ENCODE measurements at places on chromosomes 16 and 17. TPM values are rescaled to one million over a fixed set of nuclear protein-coding genes. Genes with fewer than 3 reads are reported as not detected.

SLC35G6 gene
- total RNA-seq = not detected

BCL6B gene
- total RNA-seq = not detected

GEMIN4 gene
- total RNA-seq = 23.0 TPM

CTU2 gene
- 17.8 TPM for total RNA-seq

CD300LD gene
- total RNA-seq = not detected

BRIP1 gene
- total RNA-seq = 17.0 TPM

TMEM204 gene
- total RNA-seq = not detected

TPSAB1 gene
- not detected for total RNA-seq

THOC6 gene
- total RNA-seq = 18.0 TPM

C17orf78 gene
- total RNA-seq = not detected

GRCh38 chr17:75109407-75110233 is at the start of gene ARMC7:
Gene ARMC7, plus strand, starts transcription at chr17:75109969. Its CDS starts 320 bp downstream, at chr17:75110289.
- peak; percentile 72 for DNase-seq

- DNase-seq = no peak
Measured at GRCh38 chr16:21619765-21620425, 20.5 kb downstream of the METTL9 start.

DNA sequence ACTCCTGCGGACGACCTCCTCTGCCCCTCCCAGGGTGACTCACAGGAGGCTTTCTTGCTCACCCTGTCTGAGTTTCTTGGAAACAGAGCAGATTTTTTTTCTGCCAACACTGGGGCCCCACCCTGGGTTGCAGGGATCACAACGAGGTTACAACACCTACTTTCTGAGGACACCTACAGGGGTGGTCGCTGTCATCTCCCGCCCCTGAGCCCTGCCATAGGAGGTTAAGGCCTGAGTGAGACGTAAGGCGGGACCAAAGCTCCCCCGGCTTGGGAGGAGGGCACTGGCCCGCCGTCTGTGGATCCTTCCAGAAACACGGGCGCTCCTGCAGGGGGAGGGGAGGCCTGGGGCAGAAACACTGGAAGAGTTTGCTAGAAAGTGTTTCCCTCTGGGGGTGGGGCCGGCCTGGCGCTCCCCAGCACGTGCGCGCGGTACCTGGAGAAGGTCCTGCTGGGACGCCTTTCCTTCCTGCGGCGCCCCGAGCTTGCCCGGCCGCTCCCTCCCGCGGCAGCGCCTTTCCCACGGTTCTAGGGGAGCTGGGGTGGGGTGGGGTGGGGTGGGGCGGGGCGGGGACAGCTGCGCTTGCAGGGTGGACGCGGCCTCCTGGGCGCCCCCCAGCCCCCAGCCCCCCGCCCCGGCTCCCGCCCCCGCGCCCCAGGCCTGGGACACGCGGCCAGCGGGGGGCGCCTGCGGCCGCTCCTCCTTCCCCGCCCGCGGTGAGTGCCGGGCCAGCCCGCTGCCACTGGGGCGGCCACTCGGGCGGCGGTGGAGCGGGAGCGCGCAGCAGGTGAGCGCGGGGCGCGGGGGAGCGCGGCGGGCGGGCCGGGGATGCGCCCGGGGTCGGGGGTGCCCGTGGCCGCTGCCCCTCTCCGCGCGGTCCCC is 20.7 kb upstream of the ADCY7 start:
- peak; percentile 36 for DNase-seq

DNA sequence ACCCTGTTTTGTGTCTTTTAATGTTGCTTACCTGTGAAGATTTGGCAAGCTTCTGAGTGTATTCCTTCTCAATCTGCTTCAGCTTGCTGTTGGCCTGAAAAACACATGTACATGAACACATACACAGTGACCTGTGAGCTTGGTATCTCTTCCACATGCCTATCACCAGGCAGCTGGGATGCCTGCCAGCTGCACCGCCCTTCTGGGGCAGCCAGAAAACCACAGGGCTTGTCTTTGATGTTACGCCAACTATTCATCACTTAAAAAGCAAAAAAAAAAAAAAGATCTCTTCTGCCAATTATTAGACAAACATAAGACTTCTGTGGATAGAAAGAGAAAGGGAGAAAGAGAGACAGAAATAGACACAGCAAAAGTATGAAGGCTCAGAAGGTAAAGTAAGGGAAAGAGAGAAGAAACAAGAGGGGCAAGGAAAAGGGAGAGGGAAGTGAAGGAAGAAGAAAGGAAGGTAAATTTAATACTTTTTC is 189.2 kb upstream of the AXIN2 start:
- DNase-seq = peak; percentile 96

DNA sequence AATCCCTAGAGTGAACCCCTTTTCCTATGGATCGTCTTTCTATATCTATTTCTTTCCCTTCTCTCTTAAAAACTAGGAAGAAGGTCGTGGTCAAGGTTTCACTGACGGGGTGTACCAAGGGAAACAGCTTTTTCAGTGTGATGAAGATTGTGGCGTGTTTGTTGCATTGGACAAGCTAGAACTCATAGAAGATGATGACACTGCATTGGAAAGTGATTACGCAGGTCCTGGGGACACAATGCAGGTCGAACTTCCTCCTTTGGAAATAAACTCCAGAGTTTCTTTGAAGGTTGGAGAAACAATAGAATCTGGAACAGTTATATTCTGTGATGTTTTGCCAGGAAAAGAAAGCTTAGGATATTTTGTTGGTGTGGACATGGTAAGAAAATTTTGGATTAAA is 9.6 kb downstream of the CYLD start:
- DNase-seq = no peak

DNA sequence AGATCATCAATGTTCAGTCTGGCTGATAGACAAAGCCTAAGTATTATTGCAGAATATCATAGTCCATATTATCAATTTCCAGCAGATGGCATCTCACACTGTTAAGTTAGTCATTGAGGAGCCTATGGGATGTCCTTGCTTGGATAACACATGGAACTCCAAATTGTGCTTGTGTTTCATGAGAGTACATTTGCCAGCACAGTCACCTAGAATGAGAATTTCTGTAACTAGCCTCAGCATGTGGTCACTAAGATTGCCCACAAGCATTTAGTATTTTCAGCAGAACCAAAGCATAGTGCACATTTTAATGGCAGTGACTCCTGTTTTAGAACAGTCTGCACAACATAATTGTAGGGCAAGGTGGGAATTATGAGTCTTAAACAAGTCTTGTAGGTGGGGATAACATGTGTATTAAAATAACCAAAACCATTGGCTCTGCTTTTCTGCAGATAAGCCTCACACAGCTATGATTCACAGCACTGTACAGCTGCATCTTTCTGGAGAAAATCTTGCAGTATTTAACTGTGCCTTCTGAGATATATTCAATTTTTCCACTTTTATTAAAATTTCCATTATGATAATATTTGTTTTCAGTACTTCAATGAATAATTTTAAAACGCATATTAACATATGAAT is 882.8 kb upstream of the SOX9 start:
- peak; percentile 71 for DNase-seq

GRCh38 chr16:88118376-88118775 is 167.1 kb downstream of the BANP start:
- no peak for DNase-seq

DNA sequence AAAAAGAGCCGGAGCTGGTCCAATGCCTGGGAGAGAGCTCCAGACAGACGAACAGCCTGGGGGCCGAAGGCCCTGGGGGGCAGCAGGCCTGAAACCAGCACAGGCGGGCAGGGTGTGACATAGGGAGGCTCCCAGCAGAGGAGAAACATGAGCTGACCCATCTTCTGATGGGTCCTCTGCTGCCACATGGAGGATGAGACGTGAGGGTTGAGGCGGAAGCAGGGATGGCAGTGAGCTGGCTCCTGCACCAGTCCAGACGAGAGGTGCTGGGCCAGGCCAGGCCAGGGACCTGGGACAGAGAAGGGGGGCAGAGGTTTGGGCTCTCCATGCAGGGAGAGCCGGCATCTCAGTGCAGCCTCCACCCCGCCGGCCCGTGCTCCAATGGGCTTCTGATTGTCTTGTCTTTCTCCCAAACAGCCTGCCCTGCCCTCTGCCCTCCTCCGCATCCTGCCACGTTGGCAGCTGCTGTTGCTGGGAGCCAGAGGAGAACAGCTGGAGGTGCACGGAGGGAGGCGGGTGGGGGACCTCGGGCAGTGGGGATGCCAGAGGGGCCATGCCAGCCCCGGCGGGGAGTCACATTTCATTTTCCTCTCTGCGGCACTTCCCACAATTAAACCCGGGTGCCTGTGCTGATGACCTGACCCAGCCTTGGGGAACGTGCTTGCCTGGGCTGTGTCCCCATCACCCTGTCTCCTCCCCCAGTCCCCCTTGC is 139.1 kb upstream of the GSE1 start:
- peak; percentile 83 for DNase-seq

DNA sequence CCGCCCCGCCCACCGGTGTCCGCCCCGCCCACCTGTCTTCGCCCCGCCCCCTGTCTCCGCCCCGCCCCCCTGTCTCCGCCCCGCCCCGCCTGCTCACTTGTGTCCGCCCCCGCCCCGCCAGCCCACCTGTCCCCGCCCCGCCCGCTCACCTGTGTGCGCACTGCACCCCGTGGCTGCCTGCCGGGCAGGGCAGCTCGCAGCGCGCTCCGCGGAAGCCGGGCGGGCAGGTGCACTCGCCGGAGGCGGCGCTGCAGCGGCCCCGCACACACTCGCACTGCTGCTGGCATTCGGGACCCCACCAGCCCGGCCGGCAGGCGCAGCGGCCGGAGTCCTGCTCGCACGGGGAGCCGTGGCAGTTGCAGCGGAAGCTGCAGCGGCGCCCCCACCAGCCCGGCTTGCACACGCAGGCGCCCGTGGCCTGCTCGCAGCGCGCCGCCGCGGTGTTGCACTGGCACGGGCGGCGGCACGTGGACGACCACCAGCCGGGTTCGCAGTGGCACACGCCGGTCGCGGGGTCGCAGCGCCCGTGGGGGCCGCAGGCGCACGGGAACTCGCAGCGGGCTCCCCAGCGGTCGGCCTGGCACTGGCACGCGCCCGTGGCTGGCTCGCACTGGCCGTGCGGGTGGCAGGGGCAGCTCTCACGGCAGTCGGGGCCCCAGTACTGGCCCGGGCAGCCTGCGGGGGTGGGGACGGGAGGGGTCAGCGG is 2.1 kb downstream of the SCARF1 start:
- DNase-seq = no peak

DNA sequence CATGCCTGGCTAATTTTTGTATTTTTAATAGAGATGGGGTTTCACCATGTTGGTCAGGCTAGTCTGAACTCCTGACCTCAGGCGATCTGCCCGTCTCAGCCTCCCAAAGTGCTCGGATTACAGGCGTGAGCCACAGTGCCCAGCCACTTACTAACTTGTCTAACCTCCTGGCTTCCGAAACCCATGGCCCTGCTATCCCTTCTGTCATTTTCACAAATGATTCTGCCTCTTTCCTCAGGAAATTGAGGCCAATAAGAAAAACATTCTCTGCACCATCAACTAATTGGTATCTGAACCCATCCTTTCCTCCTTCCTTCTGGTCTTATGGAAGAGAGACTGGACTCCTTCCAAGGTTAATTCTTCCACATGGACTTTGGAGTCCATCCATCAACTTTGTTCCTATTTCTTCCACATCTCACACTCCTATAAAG is 27.9 kb upstream of the TNRC6A start:
- peak; percentile 62 for DNase-seq

- peak; percentile 100 for DNase-seq
Measured at GRCh38 chr16:4915226-4915761, 21.7 kb downstream of the PPL start.

DNA sequence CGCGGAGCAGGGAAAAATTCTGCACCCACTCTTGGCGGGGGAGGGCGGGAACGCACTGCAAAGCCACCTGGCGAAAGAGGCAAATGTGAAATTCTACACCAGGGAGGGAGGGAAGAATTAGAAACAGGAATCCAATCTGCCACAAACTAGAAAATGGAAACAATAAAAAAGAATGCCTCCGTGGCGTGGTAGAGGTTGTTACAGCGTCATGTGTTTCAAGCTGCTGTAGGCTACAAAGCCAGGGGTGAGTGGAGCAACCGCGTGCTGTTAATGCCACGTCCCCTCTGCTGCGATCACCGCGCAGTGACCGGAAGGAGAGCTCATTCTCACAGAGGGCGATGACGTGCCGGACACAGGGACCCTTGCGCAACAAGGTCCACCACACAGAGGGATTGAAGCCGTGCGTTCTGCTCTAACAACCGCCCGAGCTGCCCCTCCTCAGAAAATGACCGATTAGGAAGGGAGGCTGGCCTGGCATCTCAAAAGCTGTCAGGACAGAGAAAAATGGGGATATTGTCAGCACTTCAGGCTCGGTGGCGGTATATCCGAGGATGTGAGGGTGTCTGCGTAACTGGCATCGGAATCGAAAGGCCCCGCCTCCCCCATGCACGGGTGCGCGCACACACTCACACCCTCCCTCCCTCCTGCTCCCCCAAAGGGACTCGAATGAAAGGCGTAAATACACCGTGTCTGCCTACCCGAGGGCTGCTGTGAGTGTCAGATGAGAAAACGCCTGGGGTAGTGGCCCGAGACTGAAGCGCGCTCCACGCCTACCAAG is 70.8 kb upstream of the TNRC6C start:
- DNase-seq = peak; percentile 48

DNA sequence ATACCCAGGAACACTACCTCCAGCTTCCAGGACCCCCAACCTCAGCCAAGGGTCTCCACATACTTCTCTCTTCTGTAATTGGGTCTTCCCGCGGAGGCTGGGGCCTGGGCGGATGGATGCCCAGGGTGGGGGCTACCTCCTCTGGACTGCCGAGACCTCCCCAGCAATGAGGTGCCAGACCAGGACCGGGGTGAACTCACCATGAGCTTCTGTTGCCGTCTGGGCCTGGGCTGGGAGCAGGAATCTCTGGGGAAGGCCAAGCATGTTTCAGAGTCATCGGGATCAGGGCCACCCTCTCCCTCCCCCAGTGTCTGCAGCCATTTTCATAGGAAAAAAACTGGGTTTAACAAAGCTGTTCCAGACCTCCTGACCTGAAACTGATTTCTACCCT is 10.3 kb upstream of the BAHCC1 start:
- DNase-seq = no peak

DNA sequence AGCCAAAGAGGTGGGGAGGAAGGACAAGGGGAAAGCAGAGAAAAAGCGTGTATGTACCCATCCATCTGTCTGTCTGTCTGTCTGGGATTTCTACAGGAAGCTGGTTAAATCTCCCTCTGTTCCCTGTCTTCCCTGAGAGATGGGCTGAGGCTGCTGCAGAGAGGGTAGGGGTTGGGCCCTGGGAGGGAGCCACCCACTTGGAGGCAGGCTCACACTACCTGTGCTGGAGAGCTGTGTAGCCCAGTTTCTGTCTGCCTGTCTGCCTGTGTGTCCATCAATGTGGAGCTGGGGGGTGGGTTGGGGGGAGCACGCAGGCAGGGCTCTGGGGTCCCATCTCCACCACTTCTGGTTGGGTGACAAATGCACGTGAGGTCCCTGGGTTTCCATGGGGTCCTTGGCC is 18.6 kb upstream of the C17orf113 start:
- DNase-seq = no peak

Data from LHCN-M2 (cell line).